ENCODE measurements at places on chromosomes 2 and 18.

- no peak for DNase-seq
Measured at GRCh38 chr2:192146069-192147015, 48.4 kb downstream of the TMEFF2 start.

DNA sequence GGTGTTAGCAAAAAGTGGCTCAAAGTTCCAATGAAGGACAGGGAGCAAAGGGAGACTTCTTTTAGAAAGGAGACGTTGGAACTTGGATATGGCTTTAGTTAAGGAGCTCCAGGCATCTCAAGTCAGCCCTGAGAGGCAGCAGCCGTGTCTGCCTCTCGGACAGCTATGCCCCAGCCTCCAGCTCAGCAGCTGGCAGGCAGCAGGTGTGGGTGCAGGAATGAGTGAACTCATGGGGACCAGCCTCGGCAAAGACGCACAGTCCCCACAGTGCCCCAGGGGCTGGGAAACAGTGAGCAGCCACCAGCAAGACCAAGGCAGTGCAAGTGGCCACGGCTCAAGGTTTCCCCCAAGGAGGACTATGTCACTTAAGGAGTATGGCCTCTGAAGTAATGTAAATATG is 1.6 kb upstream of the LRRFIP1 start:
- no peak for DNase-seq

GRCh38 chr2:85717308-85718008 is 23.3 kb downstream of the GNLY start:
- DNase-seq: no peak

- DNase-seq: no peak
Measured at GRCh38 chr2:240996161-240996833, 2.1 kb upstream of the SNED1 start.

All from stimulated activated CD4-positive, alpha-beta T cell treated with anti-CD3 and anti-CD28 coated beads, TNF-alpha, amount 100 ng/mL, for 1 hour (primary cell).